Natural killer cell (primary cell): ENCODE measurements at places on chromosomes 2 and 18. TPM values are rescaled to one million over a fixed set of nuclear protein-coding genes. Genes with fewer than 3 reads are reported as not detected.

Gene ITPRIPL1
- 20.5 TPM for total RNA-seq

Gene MDH1B
- not detected for total RNA-seq

Gene CCDC68
- not detected for total RNA-seq

DNA sequence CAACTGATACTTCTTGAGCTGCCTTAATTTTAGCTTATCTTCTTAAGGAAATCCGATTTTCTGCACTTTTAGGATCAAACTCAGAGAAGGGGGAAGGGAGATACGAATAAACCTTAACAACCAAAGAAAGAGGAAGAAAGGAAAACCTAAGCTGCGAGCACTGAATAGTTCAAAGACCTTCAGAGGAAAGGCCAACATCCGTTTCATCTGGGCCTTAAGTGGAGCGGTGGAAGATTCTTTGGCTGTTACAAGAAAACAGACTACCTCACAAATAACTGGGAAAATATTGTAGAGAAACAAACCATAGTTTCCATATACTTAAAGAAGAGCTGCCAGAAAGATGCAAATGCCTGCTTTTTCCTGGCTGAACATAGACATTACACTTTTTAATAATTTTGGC, 43.6 kb downstream of the VIT start:
- DNase-seq, result no peak

GRCh38 chr18:45083226-45083855, 402.7 kb downstream of the SETBP1 start:
- no peak for DNase-seq

- DNase-seq, result no peak
Measured at GRCh38 chr2:121595012-121595891, 54.0 kb downstream of the CLASP1 start.

DNA sequence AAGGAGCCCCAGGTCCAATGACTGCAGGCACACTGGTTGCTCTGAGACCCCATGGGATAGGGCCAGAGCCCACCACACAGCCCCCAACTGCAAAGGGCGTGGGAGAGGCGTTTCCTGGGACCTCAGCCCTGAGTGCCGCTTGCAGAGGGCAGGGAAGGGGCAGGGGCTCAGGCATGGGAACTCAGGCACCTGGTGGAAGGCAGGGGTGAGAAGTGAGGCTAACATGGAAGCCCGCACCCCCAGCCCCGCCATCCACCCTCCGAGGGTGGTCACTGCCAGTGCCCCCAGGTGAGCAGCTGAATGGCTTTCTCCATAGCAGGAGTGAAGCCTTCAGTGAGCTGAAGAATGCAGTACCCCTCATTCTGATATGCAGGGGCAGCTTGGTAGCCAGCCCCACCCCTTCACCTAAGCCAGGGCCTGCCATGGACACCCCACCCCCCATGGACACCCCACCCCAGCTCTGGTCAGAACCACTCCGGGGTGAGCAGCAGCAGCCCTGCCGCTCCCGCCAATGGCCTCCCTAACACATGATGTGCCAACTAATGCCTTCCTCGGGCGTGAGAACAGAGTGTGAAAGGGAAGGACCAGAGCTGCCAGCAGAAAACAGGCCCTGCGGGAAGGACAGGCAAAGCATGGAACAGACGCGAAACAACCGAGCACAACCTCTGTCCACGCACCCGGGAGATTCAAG, 6.6 kb downstream of the KIF1A start:
- no peak for DNase-seq

Gene TDRD15
- 0.33 TPM for total RNA-seq

DNA sequence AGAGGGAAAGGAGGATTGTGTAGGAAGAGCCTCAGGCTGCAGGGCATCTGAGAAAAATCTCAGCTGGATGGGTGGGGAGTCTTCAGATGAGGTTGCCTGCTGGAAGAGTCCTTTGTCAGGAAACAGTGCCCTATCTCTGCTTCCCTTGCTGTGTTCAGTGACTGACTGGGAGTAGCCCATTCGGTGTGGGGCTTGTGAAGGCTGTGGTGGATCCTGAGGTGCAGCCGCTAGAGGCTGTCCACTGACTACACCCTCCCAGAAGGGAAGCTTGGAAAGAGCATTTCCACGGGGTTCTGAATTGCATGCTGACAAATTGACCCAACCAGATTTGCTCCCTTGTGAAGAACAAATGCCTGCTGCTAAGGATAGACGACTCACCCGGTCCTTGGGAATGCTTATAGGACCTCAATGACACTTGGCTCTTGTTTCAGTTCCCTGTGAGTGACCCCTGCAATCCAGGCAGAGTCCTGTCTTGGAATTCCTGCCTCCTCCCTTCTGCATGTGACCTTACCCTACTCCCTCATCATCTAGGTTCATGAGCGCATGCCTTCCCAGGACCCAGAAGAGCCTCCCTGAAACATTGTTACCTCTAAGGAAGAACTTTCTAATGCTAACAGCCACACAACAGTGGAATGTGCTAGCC, 109.7 kb upstream of the FAM136A start:
- DNase-seq, result no peak

DNA sequence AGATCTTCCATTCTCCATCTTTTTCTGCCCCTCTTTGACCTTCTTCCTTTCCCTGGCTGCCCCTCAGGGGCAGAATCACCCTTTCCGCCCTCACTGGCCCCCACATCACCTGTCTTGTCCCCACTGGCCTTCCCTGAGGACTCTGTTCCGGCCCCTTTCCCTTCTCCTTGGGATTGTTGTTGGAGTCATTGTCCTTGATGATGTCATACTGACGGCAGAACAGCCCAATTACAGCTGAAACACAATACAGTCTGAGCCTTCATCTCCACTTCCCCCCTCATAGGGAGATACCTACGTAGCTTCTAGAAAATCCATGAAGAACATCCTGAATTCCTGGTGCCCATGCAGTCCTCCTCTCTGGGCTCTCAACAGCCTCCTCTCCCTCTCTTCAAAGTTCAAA, 2.4 kb downstream of the FNDC4 start:
- DNase-seq, result no peak

Gene STPG4
- total RNA-seq, result 0.21 TPM

- no peak for DNase-seq
Measured at GRCh38 chr2:113829270-113829669, 60.6 kb upstream of the ACTR3 start.

DNA sequence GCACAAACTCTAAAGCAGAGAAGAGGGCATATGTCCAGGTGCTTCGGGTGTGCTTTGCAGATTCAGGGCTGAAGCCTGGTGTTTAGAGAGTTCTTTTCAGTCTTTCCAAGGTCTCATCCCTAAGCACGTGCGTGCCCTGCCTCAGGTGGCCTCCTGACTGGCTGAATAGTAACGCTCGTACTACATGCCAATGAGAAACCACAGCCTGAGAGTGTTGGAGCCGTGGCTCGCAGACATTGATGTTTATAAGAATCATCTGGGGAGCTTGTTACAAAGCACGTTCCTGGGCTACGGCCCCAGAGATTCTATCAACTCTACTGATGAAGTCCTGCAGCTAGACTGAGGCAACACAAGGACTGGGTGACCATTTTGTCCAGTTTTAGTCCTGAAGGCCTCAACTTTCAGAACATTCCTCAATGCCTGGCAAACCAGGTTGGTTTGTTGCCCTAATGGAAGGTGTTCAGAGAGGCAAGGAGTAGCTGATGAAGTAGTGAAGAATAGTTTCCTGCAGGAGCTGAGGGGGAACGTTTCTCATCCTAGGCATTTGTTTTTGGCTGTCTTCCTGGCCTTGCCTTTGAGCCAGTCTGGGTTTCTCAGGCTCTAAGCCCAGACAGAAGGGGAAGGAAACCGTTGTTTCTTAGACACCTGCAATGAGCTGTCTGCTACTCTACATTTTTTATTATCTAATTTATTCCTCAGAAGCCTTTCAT, 31.5 kb upstream of the HAAO start:
- no peak for DNase-seq

Gene ANKRD12
- total RNA-seq, result 136 TPM
